ENCODE measurements at places on chromosomes 2 and 18. TPM values are rescaled to one million over a fixed set of nuclear protein-coding genes. Genes with fewer than 3 reads are reported as not detected.

DNA sequence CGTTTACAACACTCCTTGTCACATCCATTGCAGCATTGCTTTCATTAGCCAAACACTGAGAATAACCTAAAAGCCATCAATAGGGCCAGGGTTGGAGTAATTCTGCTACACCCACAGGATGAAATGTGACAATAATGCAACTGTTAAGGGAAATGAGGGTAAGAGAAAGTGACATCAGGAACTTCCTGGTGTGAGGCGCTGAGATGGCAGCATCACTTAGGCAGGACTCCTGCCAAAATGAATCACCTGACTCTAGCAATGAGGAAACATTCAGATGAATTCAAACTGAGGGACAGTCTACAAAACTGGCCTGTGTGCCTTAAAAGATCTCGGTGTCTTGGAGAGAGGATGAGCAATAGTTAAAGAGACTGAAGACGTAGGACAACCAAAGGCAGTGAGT is 115.6 kb upstream of the AGAP1 start:
- H3K36me3 ChIP-seq: no peaks in the 10 kb centered on the region
- no peaks in the 10 kb centered on the region for H3K27me3 ChIP-seq
- no peak overlapping the region for H3K4me3 ChIP-seq
- DNase-seq: peak; percentile 69
- no peaks in the 10 kb centered on the region for H3K4me1 ChIP-seq

GRCh38 chr2:12737297-12737696 is 20.6 kb downstream of the TRIB2 start:
- no peaks in the 10 kb centered on the region for H3K27me3 ChIP-seq
- H3K36me3 ChIP-seq: no peaks in the 10 kb centered on the region
- no peaks in the 10 kb centered on the region for H3K4me1 ChIP-seq
- no peak for DNase-seq
- no peak overlapping the region for H3K4me3 ChIP-seq

GRCh38 chr2:54149638-54150441 is 34.4 kb downstream of the ACYP2 start:
- no peak for DNase-seq
- no peaks in the 10 kb centered on the region for H3K36me3 ChIP-seq
- no peaks in the 10 kb centered on the region for H3K27me3 ChIP-seq
- no peak overlapping the region for H3K4me3 ChIP-seq
- no peak overlapping the region for H3K27ac ChIP-seq
- no peaks in the 10 kb centered on the region for H3K4me1 ChIP-seq

Gene CHRNA1
- not detected for total RNA-seq

DNA sequence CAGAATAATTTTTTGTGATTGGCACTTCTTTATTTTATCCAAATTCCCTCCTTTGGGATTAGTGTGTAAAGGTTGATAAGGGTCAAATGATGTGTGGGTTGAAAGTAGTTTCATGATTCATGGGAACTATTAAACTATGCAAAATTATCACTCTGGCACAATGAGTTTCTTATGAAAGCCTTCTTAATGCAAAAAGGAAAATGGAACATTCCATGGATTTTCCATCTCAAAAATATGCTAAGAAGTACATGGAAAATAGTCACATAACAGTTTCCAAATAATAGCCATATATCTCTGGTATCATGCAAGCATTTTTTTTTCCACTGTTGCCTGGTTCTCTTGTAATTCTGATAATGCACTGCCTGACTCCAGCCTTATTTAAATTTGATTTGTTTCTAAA is 639.7 kb downstream of the NR4A2 start:
- no peak overlapping the region for H3K27ac ChIP-seq
- no peaks in the 10 kb centered on the region for H3K4me1 ChIP-seq
- no peak overlapping the region for H3K4me3 ChIP-seq
- no peaks in the 10 kb centered on the region for H3K36me3 ChIP-seq
- no peak for DNase-seq

Data from breast epithelium (tissue), 4 donors.